DMS 273 treated with DMSO at 0.1 percent for 48 hours (cell line): ENCODE measurements at places on chromosomes 2 and 18.
A peak's percentile ranks its signal among the peaks of the same experiment; 100 is the strongest.

- DNase-seq: no peak
These were observed 774.3 kb upstream of the TMEFF2 start for GRCh38 chr2:192969055-192969454.

GRCh38 chr2:57372237-57372984 lies 674.2 kb upstream of the VRK2 start:
- no peak for DNase-seq

- no peak for DNase-seq
These were observed 213.1 kb downstream of the EXOC6B start for GRCh38 chr2:72612614-72613160.

GRCh38 chr18:23856466-23857163 lies 157.9 kb upstream of the TTC39C start:
- DNase-seq: no peak

DNA sequence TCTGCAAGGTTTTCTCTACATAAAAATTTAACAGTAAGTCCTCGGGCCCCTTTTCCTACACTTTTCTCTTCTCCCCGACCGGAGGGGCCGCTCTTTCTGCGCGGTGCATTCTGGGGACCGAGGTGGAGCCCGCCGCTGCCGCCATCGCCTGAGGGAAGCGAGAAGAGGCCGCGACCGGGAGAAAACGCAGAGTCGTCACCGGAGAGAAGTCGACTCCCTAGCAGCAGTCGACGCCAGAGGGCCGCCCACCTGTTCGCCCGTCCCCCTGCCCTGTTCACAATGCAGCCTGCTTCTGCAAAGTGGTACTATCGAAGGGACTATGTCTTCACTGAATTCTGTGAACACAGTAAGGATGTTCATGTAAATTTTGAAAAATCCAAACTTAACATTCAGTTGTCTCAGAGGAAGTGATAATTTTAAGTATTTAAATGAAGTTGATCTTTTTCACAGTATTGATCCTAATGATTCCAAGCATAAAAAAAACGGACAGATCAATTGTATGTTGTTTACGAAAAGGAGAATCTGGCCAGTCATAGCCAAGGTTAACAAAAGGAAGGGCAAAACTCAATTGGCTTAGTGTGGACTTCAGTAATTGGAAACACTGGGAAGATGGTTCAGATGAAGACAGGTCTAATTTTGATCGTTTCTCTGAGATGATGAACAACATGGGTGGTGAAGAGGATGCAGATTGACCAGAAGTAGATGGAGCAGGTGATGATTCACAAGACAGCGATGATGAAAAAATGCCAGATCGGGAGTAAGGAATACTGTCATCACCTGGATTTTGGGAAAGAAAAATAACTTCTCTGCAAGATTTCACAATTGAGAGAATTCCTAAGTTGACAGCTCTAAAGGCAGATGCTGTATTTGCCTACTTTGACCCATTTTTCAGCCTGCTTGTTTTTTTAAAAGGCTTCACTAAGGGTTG lies 55.8 kb downstream of the ASXL2 start:
- DNase-seq: no peak

- DNase-seq: no peak
These were observed 1.2 kb downstream of the GATA6 start for GRCh38 chr18:22170421-22171257.

GRCh38 chr2:159193791-159194190 lies 92.7 kb downstream of the WDSUB1 start:
- no peak for DNase-seq

- DNase-seq: no peak
These were observed 1082.0 kb downstream of the SOCS6 start for GRCh38 chr18:71370671-71371445.

DNA sequence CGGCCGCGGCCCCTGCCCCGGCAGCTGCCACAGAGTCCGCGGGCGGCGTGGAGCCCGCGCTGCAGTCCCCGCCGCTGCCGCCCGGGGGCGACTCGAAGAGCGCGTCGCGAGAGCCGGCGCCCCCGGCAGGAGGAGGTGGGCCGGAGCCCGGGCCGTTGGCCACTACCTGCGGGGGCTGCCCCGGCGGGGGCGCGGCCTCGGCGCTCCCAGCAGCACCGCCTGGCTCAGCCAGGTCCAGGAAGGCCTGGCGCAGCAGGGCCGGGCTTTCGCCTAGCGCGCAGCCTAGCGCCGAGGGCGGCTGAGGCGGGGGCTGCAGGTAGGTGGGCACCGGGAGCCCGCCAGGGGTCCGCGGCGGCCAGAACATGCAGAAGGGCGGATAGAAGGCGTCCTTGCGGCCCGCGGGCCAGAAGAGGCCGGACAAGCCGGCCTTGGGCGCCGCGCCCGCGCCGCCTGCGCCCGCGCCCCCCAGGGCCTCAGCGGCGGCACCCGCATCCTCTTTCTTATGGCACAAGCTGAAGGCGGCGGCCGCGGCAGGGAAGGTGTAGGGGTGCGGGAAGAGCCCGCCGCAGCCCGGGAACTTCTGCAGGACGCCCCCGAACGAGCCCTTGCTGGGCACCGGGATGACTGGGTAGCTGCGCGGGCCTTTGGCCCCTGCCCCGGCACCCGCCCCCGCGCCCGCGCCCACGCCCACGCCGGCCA lies 3.9 kb downstream of the SKOR2 start:
- DNase-seq: no peak

GRCh38 chr2:97737421-97738178 lies 24.2 kb downstream of the ZAP70 start:
- no peak for DNase-seq

DNA sequence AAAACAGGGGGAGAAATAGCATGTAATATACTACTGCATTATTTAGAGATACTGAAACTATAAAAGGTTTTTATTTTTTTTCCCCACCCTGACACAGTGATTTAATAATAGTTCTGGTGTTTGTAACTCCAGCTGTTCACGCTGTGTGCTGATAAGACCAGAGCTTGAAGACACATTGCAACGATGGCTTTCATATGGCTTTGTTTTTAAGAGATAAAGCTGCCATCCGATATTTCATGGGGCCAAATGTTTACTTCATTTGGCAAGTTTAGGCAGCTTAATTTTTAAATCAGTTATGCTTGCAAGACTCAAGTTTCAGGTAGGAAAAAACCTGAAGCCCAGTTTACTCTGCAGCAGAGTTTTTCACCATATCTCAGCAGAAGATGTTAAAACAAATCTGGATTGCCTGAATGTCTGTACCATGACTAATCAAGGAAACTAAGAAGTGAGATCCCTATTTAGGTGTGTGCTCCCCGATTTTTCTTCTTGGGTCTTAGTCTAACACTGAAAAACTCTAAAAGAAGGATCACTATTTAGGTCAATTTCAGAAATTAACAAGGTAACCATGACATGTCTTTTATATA lies 508.6 kb downstream of the PARD3B start:
- DNase-seq: peak; percentile 41

GRCh38 chr2:130806370-130806769 lies 30.3 kb upstream of the ARHGEF4 start:
- DNase-seq: no peak

GRCh38 chr18:58205443-58206160 lies 161.6 kb downstream of the NEDD4L start:
- no peak for DNase-seq

DNA sequence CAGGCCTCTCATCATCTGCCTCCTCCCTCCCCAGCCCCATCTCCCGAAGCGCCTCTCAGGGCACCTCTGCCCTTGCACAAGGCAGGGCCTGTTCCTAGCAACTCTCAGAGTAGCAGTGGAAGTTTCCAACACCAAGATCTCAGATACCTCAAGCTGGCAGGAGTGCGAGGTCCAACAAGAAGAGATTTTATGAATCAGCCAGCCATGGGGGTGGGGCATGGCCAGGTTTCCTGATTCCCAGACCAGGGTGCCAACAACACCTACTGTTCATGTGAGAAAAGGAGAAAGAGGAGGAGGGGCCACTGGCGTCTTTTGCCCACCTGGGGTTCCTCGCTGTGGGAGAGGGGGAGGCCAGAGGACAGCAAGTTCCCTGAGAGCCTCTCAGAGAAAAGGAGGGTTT lies 6.6 kb upstream of the STEAP3 start:
- DNase-seq: no peak

GRCh38 chr18:68822926-68823325 lies 25.0 kb downstream of the CCDC102B start:
- DNase-seq: no peak

- no peak for DNase-seq
These were observed 13.2 kb upstream of the SCYGR5 start for GRCh38 chr2:227653419-227653818.

- DNase-seq: no peak
These were observed 41.3 kb downstream of the LHCGR start for GRCh38 chr2:48714245-48714644.

GRCh38 chr2:50641633-50642032 lies 390.3 kb downstream of the NRXN1 start:
- no peak for DNase-seq

GRCh38 chr2:8138923-8139667 lies 542.8 kb upstream of the ID2 start:
- no peak for DNase-seq

DNA sequence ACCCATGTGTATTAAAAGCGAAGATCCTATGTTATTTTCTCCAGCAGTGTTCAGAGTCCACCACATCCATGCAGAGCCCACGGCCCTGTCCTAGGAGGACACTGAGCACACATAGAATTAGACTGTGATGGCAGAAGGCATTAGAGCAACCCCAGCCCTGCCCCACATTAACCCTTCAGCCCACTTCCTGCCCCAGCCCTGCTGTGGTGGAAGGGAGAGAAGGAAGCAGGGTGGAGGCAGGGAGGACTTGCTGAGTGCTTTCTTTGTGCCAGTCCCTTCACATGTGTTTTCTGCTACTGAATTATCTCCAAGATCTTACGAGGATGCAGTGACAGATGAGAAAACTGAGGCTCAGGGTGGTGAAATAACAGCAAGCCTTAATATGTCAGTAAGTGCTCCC lies 339.0 kb downstream of the SMAD2 start:
- DNase-seq: no peak

DNA sequence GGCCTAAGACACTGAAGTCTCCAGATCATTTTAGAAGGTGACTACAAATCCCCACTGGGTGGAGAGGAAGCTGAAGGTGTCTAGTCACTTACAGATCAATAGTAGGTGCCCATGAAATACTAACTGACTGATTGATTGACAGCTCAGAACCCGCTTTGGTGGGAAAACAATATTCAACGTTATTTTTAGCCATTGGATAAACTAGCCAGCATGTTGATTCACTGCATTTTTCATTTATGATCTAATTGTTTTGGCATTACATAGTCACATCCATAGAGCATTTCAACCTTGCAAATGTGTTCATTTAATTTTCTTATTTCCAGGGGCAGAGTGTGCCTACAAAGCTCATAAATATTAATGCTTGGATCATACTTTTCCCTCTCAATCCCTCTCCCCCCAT lies 162.3 kb downstream of the MREG start:
- DNase-seq: no peak

GRCh38 chr2:114252713-114253112 lies 189.7 kb upstream of the DPP10 start:
- DNase-seq: no peak

DNA sequence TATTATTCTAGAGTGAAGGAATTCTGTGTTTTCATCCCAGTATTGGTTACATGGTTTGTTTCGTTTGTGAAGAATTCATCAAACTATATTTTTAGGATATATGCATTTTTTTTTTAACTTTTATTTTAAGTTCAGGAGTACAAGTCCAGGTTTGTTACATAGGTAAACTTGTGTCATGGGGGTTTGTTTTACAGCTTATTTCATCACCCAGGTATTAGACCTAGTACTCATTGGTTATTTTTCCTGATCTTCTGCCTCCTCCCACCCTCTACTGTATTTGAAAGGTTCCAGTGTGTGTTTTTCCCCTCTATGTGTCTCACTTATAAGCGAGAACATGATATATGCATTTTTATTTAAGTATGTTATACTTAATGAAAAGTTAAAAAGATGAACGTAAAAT lies 47.6 kb downstream of the SCN9A start:
- DNase-seq: no peak

DNA sequence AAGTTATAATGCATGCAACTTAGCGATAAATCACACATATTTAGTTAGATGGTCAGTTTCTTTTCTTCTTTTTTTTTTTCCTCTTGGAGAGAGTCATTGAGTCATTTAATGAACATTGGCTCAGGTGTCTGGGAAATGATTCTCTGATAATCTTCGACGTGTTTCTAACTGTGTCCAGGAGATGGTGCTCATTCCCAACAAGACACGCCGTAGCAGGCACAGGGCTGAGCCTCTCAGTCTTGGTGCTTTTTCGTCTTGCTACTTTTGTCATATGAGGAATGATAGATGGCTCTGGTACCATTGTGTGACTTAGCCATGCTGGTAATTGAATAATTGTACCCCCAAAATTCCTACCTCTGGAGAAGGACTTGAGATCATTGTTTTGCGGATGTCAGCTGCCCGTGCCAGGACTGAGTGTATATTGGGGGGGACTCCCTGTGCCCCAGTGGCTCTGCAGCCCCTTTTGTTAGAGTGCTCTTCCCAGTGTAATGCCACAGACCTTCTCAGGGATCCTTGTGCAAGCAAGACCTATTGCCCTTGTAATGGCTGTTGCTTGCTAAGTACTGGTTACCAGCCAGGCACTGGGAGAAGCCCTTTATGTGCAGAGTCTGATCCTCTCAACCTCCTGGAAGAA lies 107.6 kb upstream of the CYRIA start:
- no peak for DNase-seq

GRCh38 chr2:143629340-143629739 lies 500.1 kb downstream of the ARHGAP15 start:
- no peak for DNase-seq

- no peak for DNase-seq
These were observed 43.5 kb upstream of the TMEM247 start for GRCh38 chr2:46435796-46436360.

- no peak for DNase-seq
These were observed 59.7 kb upstream of the NABP1 start for GRCh38 chr2:191618046-191618780.

DNA sequence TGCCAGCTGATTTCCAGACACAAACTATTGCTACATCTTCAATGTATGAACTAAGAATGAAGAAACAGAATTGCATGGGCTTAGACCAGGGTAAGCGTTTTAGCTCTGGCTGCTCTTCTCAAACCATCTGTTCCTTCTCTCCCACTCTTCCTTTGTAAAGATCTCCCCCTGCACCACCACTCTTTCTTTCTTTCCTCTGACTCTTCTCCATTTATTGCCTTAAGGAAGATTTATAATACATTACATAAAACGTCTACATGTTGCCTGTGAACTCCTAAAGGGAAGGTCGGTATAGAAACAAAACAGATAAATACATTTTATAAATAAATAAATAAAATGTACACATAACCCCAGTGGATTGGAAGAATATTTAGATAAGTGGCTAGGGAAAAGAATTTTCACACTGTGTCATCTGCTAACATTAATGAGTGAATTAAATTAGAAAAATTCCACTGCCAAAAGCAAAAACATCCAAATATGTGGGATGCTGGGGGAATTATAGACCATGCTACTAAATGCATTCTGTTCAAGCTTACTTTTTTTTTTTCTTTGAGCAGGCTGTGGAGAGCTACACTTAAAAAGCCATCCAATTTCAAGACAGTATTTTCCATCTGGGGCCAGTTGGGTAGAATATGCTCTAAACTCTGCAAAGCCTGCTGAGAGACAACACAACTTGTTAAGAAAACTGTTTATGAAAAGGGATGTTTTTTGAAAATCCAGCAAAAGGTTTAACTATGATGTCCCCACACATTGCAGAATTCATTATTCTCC lies 41.5 kb downstream of the NCKAP5 start:
- DNase-seq: no peak
